ENCODE measurements at places on chromosomes 3 and 15.

DNA sequence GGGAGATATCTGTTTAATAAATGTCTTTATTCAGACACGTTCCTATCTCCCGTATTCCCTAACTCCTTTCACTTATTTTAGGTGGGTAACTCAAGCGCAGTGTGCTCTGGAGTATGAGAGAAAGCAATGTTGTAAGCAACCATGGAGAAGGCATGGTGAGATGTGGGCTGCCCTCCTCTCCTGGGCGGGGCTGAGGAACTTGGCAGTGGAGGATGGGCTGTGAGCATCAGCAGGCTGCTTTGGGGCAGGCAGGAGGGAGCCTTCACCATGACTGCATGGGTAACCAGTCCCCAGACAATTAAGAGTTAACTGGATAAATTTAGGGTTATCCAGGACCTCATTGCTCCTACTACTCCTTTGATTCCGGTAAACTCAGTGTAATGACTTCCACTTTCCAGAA lies 126.1 kb downstream of the RORA start:
- no peak for DNase-seq

- DNase-seq: no peak
These were observed 8.9 kb downstream of the MUC4 start for GRCh38 chr3:195802795-195803194.

DNA sequence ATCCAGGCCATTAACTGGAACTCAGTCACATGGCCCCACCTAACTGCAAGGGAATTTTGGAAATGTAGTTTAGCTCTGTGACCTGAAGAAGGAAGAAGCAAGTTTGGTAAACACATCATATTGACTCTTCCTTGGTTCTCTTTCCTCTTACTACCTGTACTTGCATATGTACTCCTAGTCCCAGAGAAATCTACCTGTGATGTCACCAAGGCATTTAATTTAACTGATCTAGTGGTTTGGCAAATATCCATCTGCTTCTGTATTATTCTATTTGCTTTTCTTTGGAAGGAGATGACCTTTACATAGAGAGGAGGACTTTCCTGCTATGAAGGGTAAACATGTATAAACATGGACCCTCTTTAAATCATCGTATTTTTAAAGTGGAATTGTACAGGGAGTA lies 150.8 kb downstream of the TMEM108 start:
- DNase-seq: no peak

- peak; percentile 40 for DNase-seq
These were observed 26.6 kb upstream of the KY start for GRCh38 chr3:134677196-134677986.

GRCh38 chr3:61464518-61465140 lies 96.7 kb upstream of the PTPRG start:
- DNase-seq: no peak

DNA sequence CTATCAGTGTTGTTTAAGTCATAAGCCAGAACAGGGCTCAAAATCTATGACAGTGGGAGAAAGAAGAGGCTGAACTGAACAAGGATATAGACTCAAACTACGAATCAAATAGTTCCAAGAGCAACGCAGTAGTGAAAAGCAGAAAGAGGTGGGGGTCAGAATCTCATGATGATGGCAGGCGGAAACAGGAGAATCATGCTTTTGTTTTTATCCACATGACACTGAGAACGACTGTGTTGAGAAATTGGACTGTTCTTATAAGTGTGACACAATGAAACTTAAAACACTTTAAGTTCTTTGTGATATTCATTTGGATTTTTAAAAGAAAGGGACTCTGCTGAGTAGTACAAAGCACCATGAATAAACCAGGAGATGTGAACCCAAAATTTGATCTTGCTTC lies 309.4 kb downstream of the ULK4 start:
- no peak for DNase-seq

DNA sequence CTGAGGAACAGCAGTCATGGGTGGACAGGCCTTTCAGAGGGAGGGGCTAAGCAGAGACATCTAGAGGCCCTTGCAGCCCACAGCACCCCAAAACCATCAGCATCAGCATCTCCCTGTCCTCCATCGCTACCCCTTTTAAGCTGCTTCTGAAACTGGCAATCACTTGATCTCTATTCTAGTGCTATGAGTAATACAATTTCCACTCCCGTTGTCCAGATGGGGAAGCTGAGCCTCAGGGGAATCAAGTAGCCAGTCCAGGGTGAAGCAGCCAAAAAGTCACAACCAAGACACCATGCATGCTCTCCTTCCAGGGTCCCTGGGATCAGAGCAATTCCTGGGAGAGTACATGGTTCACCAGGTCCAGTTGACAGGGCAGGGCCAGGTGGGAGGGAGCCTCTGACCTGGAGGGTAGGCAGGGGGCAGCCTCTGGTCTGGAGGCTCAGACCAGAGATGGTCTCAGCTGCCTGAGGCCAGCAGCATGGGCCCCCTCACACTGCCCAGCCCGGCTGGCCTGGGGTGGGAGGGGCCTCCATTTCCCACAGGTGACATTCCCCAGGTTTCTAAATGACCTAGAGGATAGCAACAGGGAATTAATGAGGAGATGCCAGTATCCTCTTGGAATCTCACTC lies 30.0 kb downstream of the KLHL25 start:
- no peak for DNase-seq

DNA sequence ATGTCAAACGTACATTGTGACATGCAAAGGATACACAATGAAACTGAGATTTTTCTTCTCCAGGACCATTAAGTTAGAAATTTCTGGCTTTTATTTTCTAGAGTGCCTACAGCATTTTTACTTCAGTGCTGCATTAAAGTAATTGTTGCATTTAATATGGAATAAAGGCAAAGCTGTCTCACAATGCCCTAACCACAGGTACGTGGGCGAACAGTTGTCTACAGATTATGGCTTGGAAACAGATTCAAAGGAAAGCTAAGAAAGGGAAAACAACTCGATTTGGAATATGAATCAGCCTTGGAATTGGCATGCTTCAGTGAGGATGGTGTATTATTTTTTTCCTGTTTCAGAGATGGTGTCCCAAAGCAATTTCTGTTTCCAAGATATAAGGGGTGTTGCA lies 79.1 kb upstream of the TUSC7 start:
- no peak for DNase-seq

DNA sequence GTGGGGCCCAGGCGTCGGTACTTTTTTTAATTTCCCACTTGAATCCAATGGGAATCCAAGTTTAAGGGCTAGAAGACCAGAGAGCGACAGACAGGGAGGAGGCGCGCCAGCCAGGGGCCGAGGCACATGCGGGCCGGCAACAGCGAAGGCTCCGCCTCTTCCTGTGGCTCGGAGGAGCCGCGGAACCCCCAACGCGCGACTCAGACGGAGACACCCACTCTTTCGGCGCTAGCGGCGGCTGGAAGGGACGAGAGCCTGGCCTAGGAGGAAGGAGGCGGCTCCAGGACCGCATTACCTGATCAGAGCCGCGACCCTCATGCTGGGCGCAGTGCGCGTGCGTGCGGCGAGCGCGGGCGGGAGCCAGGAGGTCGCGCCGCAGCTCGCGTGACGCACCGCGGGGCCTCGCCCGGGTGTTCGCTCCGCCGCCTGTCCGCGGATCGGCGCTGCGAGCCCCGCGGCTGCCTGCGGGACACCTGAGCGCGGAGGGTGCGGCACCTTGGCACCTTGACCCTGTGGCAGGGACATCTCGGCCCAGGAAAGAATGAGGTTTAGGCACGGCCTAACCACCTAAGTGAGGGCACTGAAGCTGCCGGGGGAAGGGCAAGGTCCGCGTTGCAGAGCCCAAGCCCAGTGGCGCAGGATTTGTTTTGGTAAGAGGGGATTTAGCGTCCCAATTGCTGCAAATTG lies at the start of gene DPH6:
Gene DPH6, minus strand, starts transcription at position 342 of the 687 bp plus-strand sequence. Its CDS starts 24 bp downstream, at position 318.
- peak; percentile 89 for DNase-seq
